ENCODE measurements at places on chromosomes 6 and 20.

- no peak for DNase-seq
These were observed 661 bp upstream of the HEBP2 start for GRCh38 chr6:138403324-138403800.

DNA sequence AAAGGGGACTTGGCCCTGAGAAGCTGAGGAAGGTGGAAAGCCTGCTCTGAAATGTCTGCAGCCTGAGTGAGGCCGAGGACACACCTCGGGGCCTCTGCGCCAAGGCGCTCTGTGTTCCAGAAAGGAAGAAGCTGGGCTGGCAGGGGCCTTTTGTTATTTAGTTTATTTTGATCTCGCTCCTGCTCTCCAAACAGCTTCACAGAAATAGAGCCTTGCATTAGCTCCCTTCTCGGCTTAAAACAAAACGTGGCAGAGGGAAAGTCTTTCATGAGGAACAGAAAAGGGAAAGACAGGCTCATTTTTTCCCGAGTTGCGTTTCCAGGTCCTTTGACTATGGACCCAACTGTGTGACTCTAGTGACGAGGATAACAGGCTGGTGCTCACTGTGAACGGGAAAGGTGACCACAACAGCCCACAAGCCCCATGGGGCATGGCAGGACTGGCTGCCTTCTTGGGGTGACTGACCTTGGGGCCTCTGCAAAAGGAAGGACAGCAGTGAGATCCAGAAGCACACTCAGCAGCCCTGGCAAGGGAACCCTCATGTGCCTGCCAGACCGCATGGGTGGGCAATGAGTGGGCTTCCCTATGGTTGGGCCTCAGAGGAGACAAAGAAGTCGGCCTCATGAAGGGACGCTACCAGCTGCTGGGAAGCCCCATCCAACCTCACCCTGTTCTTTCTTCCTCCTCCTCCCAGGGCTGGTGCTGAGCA lies 18.7 kb downstream of the LEMD2 start:
- no peak for DNase-seq

GRCh38 chr20:24166123-24166381 lies 177.5 kb upstream of the GGTLC1 start:
- DNase-seq = no peak

DNA sequence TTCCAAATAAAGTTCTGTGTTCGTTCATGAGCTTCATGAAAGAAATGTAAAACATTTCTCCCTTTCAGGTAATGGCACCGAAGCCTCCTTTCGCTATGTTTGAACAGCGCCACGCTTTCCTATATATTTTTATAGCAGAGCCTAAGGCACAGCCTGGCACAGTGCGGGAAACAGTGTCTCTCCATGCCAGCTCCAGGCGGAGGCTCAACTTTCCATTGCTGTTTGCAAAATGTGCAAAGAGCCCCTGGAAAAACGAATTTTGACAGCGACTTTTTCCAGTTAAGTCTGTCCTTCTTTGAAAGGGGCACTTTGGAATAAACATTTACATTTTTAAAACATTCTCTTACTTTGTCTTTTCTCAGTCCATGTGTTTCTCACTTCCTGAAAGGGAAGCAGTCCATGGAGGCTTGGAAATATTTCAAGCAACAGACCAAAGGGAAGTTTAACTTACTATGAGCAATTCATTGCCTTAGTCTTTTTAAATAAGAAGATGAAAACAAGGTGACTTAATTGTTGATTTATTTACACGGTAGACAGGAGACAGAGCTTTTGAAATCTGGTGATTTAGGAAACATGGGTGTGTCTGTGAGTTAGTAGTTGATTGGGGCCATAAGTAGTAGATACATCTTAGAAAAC lies 769 bp downstream of the CCN6 start:
- no peak for DNase-seq

DNA sequence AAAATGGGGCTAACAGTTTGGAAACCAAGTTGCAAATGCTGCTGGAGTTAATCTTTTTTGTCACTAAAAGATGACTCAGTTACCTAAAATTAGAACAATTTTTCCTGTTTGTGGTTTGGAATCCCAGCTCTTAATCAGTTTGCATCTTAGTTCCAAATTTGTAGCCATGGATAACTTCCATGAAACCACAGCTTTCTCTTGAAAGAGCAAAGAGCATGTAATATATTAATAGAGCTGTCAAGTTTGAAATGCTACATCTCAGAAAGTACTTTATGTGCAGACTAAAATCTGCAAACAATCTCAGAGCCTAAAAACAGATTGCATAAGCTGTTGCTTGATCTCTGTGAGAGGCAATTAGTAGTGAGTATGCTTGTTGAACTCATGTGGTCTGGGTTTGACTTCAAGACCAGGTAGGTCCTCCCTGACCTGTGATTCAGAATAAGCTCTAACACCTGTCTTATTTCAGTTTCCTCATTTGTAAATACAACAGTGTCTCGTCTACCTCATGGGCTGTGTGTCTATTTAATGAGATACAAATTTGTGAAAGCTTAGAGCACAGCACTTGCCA lies 23.5 kb downstream of the DHX35 start:
- no peak for DNase-seq

GRCh38 chr20:63846888-63847236 lies 14.4 kb upstream of the ABHD16B start:
- DNase-seq = no peak

- DNase-seq = no peak
These were observed 370.3 kb downstream of the NRN1 start for GRCh38 chr6:5636210-5637030.

- no peak for DNase-seq
These were observed 1.9 kb upstream of the TMEM242 start for GRCh38 chr6:157325069-157325805.

DNA sequence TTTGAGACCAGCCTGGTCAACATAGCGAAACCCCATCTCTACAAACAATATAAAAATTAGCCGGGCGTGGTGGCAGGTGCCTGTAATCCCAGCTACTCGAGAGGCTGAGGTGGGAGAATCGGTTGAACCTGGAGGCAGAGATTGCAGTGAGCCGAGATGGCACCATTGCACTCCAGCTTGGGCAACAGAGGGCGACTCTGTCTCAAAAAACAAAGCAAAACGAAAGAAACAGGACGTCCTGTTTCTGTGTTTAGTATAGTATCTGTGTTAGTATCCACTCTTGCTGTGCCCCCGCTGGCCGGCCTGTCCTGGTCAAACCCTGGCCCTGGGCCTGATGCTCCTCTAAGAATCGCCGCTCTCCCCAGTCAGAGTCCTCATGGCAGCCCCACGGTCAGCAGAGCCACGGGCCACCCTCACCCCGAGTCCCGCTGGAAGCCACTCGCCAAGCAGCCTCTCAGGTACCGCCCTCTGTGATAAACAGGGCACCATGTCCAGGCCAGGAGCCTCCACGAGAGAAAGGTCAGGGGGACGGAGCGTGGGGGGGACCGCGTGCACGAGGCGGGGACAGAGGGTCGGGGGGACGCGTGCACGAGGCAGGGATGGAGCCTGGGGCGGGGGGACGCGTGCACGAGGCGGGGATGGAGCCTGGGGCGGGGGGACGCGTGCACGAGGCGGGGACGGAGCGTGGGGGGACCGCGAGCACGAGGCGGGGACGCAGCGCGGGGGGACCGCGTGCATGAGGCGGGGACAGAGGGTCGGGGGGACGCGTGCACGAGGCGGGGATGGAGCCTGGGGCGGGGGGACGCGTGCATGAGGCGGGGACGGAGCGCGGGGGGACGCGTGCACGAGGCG lies 384.5 kb downstream of the SMOC2 start:
- no peak for DNase-seq

- no peak for DNase-seq
These were observed 4.5 kb upstream of the FOXC1 start for GRCh38 chr6:1605004-1605892.

DNA sequence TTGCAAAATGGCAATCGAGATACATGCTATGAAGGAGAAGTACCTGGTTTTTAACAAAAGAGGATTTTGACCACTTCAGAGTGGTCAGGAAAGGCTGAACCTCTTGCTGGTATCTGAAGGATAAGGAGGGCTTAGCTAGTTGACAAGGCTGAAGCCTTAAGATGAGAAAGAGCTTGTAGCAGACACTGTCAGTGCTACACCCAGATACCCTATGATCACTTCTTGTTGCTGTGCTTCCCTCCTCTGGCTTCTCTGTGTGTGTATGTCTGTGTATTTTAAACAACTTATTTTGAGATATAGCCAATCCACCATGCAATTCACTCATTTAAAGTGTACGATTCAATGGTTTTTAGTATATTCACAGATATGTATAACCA lies 38.9 kb upstream of the TGM2 start:
- DNase-seq = no peak

GRCh38 chr20:64223526-64224067 lies 32.0 kb upstream of the PCMTD2 start:
- DNase-seq = no peak

GRCh38 chr20:3380228-3381070 lies 27.0 kb downstream of the DNAAF9 start:
- no peak for DNase-seq

DNA sequence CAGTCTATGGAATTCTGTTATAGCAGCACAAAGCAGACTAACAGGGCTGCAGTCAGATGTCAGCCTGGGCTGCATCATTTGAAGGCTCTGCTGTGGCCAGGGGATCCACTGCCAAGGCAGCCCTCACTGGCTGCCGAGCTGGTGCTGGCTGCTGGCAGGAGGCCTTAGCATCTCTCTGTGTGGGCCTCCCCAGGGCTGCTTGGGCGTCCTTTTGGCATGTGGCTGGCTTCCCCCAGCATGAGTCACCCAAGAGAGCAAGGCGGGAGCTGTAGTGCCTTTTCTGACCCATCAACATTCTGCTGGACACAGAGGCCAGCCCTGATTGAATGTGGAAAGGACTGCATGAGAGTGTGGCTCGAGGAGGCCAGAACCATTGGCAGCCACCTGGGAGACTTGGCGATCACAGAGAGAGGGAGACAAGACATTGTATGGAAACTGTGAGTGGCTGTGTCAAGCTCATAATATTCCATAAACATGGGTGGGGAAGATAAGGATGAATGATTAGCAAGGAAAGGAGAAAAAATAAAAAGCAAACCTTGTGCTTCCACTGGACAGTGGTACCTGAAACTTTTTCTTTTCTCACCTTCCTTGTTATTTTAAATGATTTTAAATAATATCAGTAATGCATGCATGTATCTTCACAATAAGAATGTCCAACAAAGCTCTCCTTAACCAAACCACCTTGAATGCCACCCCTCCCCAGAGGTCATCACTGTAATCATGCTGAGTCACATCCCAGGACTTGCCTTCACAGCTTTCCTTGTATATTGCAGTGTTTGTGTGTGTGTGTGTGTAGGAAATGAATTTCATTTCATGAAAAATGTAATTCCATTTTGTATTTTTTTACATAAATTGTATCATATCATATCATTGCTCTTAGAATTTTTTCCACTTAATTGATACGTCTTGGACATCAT lies 55.0 kb upstream of the VSX1 start:
- DNase-seq = no peak

- no peak for DNase-seq
These were observed 42.0 kb downstream of the JARID2 start for GRCh38 chr6:15287670-15288375.

DNA sequence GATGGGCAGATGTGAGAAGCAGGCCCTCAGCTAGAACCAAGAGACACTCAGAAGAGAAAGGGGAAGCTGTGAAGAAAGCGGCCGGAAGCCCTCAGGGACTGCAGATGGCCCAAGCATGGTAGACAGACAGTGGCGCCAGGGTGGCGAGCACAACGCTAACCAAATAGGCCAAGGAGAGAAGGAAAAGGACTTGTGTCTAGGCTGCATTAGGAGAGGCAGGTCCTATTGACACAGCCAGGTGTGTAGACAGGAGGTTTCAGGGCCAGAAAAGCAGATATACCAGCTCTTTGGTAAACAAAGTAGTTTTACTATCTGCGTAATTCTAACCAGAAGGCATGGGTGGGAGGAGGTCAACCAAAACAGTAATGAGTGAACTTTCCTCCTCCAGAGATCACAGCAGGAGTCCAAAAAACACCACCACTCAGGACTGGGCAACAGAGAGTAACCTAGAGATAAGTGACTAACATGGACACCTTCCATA lies 15.8 kb upstream of the MAP7 start:
- no peak for DNase-seq

DNA sequence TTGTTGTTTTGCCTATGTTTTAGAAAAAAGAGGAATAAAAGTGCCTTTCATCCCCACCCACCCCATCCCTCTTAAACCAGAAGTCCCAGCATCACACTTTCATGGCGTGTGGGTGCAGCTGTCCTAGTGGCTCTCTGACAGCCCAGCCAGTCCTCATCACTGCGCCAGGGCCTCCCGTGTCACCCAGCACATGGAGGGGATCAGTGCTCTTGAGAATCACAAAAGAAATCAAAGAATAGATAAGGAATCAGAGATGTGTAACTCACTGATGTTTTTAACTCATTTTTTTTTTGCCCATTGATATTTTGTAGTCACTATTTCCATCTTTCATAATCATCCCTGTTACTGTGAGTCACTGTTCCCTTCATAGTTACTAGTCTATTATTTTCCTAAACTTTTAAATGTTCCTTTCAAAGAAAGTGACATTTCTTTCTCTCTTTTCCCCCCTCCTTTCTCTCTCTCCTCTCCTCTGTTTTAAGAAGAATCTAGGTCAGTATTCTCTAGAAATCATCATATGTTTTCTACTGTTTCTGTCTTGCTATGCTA lies 78.6 kb downstream of the AIG1 start:
- DNase-seq = no peak

DNA sequence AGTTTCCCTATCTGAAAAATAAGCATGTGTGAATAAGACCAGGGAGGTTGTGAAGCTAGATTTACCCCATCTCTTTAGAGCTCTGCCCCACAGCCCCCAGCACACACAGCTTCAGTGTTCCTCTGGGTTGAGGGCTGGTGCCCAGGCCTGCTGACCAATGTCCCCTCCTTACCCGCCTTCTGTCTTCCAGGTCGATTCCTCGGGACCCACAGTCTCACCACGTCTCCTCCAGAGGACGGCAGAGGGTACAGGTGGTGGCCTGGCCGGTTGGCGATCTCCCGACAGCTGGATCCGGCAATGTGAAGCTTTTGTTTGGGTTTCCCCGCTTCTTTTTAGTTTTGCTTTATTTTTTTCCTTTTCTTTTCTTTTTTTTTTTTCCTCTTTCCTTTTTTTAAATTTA lies 42.0 kb downstream of the STK35 start:
- DNase-seq = no peak

GRCh38 chr6:90605749-90606340 lies 19.0 kb upstream of the MAP3K7 start:
- DNase-seq = no peak

GRCh38 chr20:59903621-59904020 lies 29.8 kb downstream of the SYCP2 start:
- DNase-seq = no peak

GRCh38 chr6:142210606-142211005 lies 63.5 kb downstream of the VTA1 start:
- no peak for DNase-seq

DNA sequence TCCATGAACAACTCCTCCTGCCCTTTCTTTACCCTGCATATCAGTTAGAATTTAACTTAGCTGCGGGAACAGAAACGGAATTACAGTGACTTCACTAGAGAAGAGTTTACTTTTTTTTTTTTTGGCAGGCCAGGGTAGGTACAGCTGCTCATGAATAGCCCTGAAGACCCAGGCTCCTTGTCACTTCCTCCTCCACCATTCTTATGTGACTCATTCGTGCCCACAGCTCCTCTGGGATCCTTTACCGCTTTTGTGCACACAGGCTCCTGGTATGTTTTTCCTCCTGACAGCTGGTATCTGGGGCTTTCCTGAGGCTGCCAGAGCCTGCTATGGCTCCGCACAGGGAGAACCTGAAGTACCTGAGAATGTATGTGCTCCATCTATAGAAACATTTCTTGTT lies 3.9 kb upstream of the KCNS1 start:
- DNase-seq = no peak

- DNase-seq = no peak
These were observed 17.0 kb downstream of the RNASET2 start for GRCh38 chr6:166939345-166939744.

GRCh38 chr20:25573288-25574251 lies 11.8 kb downstream of the NINL start:
- DNase-seq = no peak
